ENCODE measurements at places on chromosomes 13 and 19. TPM values are rescaled to one million over a fixed set of nuclear protein-coding genes. Genes with fewer than 3 reads are reported as not detected.

DNA sequence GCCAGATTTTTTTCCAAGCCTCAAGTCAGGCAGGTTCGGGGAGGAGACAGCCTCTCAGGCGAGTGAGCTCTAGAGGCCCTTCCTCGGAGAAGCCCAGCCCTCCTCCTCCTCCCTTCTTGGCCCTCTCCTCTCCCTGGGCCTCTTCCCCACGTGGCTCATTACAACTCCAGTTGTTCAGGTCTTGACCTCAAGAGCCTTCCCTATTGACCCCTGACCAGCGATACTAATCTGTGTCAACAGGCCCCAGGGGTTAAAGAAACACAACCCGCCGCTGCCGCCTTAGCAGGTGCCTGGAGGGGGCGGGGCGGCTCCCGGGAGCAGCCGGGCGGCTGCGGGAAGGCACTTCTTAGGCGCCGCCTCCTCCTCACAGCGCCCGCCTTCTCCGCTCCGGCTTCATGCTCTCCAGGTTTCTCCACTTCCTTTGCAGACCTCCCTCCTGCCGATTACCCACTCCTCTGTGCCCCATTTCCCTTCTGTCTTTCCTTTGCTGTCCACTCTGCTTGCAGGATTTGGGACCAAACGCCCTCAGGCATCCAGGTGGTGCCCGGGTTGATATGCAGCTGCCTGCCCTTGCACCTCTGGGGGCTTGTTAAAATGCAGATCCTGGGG lies 51.0 kb downstream of the LYL1 start:
- peak; percentile 81 for DNase-seq

DNA sequence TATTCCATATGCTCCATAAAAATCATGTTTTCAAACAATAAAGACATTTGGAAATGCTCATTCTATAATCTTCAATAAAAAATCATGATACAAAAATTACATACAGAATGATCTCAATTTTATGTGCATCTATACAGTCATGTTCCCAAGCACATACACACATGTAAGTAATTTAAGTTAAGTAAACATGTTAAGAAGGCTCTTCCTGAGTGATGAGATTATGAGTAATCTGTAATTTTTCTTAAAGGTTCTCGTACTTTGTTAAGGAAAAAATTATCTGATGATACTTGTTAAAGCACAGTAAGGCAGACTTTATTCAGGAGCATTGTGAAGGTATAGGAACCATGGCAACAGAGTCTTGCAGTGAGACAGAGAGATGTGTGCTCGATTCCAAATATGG lies 30.0 kb upstream of the DLEU7 start:
- no peak for DNase-seq

SYNGR4 gene
- not detected for total RNA-seq

- no peak for DNase-seq
Measured at GRCh38 chr13:107534548-107534947, 680.8 kb downstream of the LIG4 start.

DNA sequence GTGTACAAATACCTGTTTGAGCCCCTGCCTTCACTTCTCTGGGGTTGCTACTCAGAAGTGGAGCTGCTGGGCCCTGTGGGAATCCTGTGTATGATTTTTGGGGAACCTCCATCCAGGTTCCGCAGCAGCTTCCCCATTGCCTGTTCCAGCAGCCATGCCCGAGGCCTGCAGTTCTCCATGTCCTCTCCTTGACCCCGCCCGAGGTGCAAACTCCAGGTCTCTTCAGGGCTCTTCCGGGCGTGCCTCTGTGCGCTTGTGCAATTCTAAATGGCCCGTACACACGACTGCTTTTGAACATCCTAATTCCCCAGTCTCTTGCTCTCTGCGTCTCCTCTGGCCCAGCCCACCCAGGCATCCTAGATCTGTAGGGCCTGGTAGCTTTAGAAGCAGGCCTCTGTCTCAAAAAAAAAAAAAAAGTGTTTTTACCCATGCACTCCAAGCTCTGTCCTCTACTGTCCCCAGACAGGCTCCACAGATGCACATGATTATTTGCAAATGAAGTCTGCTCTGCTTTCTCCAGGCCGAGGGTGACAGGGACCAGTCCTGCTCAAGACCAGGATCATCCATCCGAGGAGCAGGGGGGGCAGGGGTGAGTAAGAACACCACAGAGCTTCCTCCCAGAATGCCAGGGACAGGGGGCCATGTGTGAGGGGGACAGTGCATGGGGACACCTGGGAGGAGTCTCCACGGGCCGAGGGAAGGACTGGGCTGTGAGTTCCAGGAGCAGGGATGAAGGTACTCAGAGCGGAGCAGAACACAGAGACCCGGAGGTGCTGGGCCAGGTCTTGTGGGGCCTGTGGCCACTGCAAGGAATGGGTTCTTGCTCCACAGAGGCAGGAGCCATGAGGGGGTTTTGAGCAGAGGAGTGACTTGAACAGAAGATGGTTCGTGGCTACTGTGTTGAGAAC lies 51.7 kb downstream of the SLC7A9 start:
- no peak for DNase-seq

GRCh38 chr13:110880627-110881026 lies 34.2 kb downstream of the ANKRD10 start:
- DNase-seq, result no peak

ACER1 gene
- 0.16 TPM for total RNA-seq

GRCh38 chr19:8460516-8461298 lies 15.9 kb downstream of the HNRNPM start:
- no peak for DNase-seq

DNA sequence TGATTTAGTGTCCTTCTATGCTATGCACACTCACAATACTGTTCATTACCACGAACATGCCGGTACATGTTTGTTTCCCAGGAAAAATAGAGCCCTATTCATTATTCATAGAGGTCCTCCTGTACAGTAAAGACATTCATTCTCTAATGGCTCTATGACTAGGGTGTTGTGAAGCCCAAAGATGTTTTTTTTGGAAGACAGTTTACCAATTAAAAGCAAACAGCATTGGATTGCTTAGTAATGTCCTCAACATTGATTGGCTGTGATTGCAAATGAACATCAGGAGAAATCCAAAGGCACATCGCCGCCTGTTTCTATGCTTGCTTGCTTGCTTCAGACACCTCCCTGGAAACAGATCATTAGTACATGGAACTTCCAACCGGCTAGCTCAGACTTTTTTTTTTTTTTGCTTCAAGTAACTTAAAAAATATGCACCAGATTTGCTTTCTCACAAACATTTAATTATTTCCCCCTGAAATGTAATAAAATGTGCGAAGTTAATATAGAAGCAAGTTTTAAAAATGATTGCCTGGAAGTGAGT lies 8.8 kb upstream of the GPC6 start:
- no peak for DNase-seq
